ENCODE measurements at places on chromosomes 11 and 22. TPM values are rescaled to one million over a fixed set of nuclear protein-coding genes. Genes with fewer than 3 reads are reported as not detected.

MGAT3 gene
- total RNA-seq, result 0.05 TPM

HBE1 gene
- not detected for total RNA-seq

NXPE4 gene
- total RNA-seq, result not detected

IFITM10 gene
- 0.29 TPM for total RNA-seq
